SK-N-SH (cell line): ENCODE measurements at places on chromosomes 16 and 17. TPM values are rescaled to one million over a fixed set of nuclear protein-coding genes. Genes with fewer than 3 reads are reported as not detected.

DNA sequence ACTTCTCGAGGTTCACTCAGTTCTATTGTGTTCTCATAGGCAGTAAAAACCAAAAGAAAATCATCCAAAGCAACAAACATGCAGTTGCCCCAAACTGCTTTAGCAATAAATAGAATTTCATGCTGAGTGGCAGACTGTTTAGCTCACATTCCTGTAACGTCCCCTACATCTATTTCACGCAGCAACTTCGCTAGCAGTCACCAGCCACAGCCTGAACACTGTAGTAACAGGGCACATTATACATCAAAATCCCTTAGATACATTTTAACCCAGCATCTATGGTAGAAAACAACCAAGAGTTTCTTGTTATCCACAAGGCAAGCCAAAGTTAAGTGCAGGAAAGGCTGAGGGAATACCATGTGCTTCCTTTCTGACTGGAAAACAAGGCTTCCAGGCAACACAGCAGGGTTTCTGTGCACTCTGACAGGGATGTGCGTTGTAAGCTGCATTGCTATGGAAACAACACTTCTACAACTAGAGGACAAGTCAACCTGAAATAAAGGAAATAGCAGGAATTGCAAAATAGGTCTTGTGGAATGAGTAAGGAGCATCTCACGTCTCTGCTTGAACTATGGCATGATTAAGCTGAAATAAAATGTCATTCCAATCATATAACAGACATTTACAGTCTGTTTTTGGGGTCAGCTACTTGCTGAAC lies 55.4 kb downstream of the CFDP1 start:
- peaks cover 27% of the 10 kb centered on the region for H3K4me1 ChIP-seq
- peaks cover 9% of the 10 kb centered on the region for H3K36me3 ChIP-seq
- no peak for DNase-seq

GRCh38 chr17:52738791-52739190 lies 580.3 kb upstream of the CA10 start:
- no peaks in the 10 kb centered on the region for H3K36me3 ChIP-seq
- H3K4me3 ChIP-seq = no peak overlapping the region
- no peaks in the 10 kb centered on the region for H3K4me1 ChIP-seq
- H3K27me3 ChIP-seq = no peaks in the 10 kb centered on the region
- no peak for DNase-seq
- H3K27ac ChIP-seq = no peak overlapping the region

DNA sequence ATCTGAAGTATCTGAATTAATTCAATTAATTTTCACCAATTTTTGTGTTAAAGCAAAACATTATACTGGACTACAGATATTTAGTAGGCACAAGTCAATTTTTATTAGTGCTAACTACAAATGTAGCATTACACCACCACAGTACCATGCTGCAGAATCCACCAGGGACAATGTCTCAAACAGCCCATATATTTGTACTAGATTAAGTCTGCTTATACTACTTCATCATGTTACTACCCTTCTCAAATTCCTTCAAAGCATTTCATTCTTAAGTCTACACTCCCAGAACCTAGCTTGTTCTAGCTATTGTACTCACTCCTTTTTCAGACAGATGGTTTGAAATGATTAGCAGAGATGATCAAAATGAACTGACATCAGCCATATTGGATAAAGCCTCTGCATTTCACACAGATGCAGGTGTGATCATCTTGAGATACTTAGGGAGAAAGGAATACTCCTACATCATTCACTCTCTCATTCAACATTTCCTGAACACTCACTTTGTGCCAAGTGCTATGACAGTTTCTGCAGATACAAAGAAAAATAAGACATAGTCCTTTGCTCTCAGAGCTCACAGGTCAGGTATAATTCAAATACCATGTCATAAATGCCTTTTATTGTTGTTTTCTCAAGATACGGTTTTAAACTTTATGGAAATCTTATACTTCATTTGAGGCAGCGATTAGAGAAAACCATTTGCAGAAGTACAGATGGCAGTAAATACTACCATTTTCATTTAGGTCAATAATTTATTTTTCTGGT lies 47.7 kb downstream of the SMURF2 start:
- H3K27ac ChIP-seq = peak overlapping the region; percentile 73
- H3K4me3 ChIP-seq = no peak overlapping the region
- H3K36me3 ChIP-seq = peaks cover 28% of the 10 kb centered on the region
- no peaks in the 10 kb centered on the region for H3K27me3 ChIP-seq

DNA sequence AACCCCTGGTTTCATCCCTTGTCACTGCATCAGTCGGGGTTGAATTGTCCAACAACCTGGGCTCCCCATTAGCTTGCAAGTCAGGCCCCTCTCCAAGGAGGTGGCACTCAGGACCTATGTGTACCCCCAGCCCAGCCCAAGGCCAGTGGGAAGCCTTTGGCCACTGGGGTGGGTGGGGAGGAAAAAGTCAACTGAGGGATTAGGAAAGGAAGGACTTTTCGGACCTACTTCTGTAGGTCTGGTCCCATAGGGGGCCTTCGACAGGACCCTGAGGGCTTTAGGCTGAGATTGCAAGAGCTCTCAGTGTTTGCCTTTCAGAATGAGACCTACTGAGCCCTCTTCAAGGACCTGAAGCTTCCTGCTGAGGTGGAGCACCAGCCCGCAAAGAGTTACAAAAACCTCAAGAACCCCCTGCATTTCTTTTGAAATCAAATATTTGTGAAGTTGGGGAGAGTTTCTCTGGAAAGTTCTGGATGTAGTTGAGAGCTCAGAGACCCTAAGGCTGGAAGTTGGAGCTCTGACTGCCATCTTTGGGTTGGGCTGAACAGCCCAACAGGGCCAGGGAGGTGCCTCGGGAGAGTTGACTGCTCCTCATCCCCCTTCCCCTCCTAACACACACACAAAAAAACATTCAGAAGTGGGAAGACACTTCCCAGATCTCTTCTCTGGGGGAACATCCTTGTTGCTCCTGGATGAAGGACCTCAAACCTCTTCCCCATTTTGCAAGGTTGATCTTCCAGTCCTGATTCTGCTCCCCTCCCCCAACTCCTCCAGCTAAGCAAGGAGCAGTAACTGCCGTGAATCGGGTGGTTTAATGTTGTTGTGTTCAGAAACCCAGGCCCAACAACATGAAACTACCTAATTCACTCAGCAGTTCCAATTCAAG lies 5.8 kb upstream of the HOXB9 start:
- peaks cover 100% of the 10 kb centered on the region for H3K27me3 ChIP-seq
- DNase-seq = no peak
- no peak overlapping the region for H3K27ac ChIP-seq
- H3K4me3 ChIP-seq = no peak overlapping the region
- no peaks in the 10 kb centered on the region for H3K4me1 ChIP-seq
- H3K36me3 ChIP-seq = no peaks in the 10 kb centered on the region

GRCh38 chr16:84899414-84899813 lies 79.6 kb downstream of the CRISPLD2 start:
- H3K4me1 ChIP-seq = no peaks in the 10 kb centered on the region
- no peaks in the 10 kb centered on the region for H3K27me3 ChIP-seq
- no peak overlapping the region for H3K4me3 ChIP-seq
- no peak overlapping the region for H3K27ac ChIP-seq

DNA sequence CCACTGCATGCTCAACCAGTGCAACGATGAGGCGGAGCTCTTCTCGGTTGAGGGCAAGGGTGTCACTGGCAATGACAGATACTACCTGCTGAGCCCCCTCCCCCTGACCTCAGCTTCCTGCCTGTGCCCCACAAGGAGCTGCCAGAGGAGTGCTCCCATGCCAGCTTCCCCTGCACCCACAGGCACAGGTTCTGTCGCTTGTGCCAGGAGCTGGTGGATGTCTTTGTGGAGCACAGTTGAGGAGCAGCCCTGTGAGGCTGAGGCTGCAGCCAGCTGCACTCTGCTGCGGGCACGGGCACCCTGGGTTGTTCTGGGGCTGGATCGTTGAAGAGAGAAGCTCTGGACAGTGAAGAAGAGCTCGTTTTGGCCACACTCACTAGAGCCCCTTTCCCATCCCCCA lies 165.3 kb upstream of the ZNF267 start:
- H3K27ac ChIP-seq = no peak overlapping the region
- H3K4me3 ChIP-seq = no peak overlapping the region
- no peak for DNase-seq
- H3K27me3 ChIP-seq = no peaks in the 10 kb centered on the region
- peaks cover 52% of the 10 kb centered on the region; the same call in 1 of the 2 replicates for H3K36me3 ChIP-seq

DNA sequence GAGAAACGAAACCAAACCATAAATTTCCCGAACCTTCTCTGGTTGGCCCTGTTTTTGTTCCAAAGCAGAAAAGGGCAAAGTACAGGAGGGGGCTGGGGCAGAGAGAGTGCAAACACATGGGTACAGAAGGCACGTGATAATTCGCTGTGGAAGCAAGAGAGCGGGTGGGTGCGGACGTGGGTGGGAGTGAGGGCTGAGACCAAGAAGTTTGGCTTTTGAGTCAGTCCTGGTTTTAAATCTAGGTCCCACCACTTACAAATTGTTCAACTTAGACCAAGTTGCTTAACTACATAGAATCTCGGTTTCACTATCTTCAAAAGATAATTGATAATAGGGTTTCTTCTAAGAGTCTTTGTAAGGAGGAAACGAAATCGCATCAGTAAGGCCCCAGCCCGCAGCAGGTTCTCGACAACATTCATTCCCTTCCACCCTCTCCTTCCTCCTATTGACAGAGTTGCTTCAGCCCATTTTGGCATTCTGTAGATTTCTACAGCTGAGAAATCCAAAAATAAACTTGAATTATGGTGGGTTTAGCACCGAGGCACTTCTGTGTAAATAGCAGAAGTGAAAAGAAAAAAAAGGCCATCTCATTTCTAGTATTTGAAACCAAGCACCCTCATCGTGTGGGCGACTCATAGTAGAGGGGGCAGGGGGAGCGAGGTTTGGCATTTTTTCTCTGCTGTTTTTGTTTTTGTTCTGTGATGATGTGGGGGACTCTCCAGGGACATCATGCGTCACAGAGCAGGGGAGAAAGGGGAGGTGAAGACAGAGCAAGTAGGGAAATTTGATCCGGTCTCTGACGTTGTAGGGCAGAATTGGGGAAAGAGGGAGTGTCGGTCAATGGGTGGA lies 33.6 kb upstream of the CCR7 start:
- H3K27ac ChIP-seq = no peak overlapping the region
- H3K36me3 ChIP-seq = no peaks in the 10 kb centered on the region
- H3K4me1 ChIP-seq = no peaks in the 10 kb centered on the region
- peaks cover 13% of the 10 kb centered on the region; the same call in 1 of the 2 replicates for H3K27me3 ChIP-seq
- H3K4me3 ChIP-seq = no peak overlapping the region
- DNase-seq = no peak

DNA sequence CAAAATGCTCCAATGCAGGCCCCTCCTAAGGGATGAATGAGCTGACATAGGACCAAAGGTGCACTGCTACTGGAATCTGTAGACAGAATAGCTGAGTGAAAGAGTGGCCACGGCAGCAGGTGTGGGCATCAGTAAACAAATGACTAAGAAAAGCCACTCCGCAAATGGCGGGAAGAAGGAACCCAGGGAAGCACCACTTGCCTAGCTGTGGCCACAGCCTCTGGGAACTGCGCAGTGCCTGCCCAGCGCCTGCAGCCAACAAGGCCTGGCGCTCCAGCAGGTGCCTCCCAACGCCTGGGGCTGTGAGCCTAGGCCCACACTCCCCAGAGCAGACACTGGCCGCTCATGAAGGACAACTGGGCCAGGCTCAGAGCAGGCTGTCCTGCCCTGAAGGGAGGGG lies 11.8 kb downstream of the PEMT start:
- H3K27me3 ChIP-seq = no peaks in the 10 kb centered on the region
- peaks cover 33% of the 10 kb centered on the region; the same call in 1 of the 2 replicates for H3K4me1 ChIP-seq
- H3K36me3 ChIP-seq = no peaks in the 10 kb centered on the region
- no peak for DNase-seq

- no peak overlapping the region for H3K27ac ChIP-seq
- no peak for DNase-seq
- peaks cover 87% of the 10 kb centered on the region for H3K4me1 ChIP-seq
- no peak overlapping the region for H3K4me3 ChIP-seq
- no peaks in the 10 kb centered on the region for H3K36me3 ChIP-seq
These were observed 193.6 kb downstream of the CCDC182 start for GRCh38 chr17:57551321-57552079.

CCT6B gene
- 0.48 and 0.57 TPM in 2 replicates for polyA plus RNA-seq

G6PC1 gene
- polyA plus RNA-seq = not detected in 2 replicates

MYLK3 gene
- 0.05 and 0.15 TPM in 2 replicates for polyA plus RNA-seq

PRR35 gene
- polyA plus RNA-seq = not detected in 2 replicates
